Left colon (tissue), 2 donors: ENCODE measurements at places on chromosomes 6 and 20. TPM values are rescaled to one million over a fixed set of nuclear protein-coding genes. Genes with fewer than 3 reads are reported as not detected.

DNA sequence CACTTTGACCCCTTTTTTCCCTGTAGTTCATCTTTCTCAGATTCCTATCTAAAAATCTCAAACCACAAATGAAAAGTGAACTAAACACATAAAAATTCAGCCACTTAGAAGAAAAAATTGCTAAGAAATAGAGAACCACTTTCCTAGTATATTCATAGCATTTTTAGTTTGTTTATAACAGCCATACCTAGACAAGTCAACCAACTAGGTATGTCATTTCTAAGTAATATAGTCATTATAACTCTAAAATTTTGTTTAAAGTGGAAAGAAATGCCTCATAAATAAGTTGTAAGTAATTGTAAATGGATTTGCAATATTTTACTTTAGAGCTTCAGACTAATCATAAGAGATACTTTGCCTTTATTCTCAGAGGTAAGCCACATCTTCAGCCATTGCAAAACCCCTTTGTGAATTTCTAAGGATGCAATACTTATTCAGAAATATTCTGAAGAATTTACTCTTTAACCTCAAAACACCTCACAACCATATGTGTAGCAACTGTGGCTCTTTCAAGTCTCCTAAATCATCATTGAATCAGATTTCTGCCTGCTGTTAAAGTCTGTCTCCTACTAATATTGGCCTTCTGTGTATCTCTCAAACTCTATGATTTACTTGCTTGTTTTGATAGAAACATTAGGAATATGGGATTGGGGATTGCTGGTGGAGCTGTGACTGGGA, 6.9 kb upstream of the SUMO4 start:
- DNase-seq, result no peak

GRCh38 chr6:55963301-55963700, 87.9 kb upstream of the BMP5 start:
- DNase-seq, result no peak

TCP1 gene
- 172 TPM for total RNA-seq

GRCh38 chr20:62880935-62881661, 19.5 kb upstream of the TCFL5 start:
- DNase-seq, result no peak

CPXM1 gene
- 0.24 TPM for total RNA-seq

- no peak for DNase-seq
Measured at GRCh38 chr6:142334294-142334693, 32.5 kb downstream of the ADGRG6 start.

ENPP5 gene
- 3.5 TPM for total RNA-seq

GRCh38 chr6:89250239-89250638, 33.1 kb upstream of the GABRR1 start:
- no peak for DNase-seq
